ENCODE measurements at places on chromosomes 3 and 15.

DNA sequence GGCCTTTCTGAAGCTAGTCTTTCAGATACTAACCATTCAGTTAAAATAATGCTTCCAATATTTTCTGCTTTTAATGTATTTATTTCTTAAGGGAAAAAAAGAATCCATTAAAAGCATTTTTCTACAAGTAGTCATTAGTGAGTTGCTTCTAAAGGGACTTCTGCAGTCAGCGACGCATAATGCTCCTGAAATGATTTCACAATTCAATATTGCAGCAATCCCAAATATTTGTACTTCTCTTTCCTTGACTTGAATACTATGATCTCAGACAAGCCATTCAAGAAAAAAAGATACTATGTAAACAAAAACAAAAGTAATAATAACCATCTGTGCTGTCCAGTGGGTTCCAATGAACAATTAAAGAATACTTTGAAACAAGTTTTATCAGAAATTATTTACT is 681.0 kb downstream of the DIPK2A start:
- no peak for DNase-seq

DNA sequence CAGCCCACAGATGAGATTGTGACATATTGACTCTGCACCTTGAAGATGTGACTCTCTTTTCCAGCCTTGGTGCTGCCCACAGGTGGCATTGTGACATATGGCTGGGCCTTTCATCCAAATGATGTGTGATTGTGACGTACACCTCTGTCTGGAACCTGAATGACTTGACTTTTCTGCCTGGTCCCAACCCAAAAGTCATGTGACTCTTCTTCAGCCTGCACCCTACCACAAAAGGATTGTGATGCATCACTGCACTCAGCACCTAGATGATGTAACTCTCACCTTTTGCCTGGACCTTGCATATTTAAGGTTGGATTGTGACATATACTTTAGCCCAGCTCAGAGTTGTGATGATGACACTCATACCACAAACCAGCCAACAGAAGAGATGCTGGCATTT is 204.5 kb downstream of the OCA2 start:
- no peak for DNase-seq

GRCh38 chr3:14174483-14174882 is 3.9 kb downstream of the XPC start:
- no peak for DNase-seq

DNA sequence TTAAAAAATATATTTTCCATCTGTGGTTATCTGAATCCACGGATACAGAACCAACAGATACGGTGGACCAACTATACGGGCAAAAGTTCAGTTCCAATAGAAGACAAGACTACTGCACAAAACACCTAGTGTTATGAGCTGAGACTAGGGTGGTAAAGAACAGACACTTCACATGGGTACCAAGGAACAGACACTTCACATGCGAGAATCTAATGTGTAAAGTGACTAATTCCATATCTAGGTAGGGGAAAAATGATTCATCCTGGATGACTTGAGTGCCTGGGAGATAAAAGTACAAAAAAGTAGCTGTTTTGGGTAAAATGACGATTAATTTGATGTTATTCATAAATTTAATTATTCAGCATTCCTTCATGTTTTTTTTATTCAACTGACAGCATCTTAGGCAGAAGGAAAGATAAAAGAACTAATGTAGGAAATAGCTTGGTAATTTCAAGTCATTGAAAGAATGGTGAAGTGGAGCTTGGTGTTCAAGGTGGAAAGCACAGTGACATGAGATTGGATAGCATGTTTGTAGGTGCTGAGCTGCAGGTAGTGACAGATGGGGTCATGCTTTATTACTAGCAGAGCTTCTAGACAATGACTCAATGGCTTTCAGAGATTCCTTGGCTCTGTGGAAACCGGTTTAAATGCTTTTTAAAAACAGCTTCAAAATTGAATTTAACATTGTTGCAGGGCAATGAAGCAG is 5.2 kb downstream of the CD200 start:
- DNase-seq, result no peak

DNA sequence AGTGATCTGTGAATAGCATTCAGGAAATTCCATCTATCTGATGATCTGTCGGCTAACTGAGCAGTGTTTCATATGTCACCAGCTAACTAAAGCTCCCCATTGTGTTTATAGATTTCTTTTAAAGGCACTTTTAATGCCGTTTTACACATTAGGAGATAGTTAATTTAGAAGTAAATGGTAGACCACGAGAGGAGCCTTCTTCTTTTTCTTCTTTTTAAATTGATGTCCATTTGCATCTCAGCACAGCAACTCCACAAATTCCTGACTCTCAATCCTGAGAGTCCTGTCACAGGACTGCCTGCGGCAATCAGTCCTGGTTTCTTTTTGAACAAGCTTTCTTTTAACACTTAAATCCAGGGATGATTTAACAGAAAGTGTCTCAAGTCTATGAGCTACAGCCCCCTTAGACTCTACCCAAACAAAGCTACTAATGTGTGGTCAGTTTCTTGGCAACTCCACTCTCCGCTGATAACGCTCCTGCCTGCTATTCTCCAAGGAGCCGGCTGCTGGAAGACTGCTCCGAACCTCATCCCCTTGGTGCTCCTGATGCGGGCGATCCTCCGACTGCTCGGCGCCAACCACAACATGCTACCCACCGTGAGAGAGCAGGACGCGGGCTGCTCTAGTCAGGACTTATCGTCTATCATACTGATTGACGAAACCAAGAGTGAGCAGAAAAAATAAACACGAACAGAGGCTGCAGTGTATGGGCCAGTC is 421.4 kb downstream of the MECOM start:
- no peak for DNase-seq

DNA sequence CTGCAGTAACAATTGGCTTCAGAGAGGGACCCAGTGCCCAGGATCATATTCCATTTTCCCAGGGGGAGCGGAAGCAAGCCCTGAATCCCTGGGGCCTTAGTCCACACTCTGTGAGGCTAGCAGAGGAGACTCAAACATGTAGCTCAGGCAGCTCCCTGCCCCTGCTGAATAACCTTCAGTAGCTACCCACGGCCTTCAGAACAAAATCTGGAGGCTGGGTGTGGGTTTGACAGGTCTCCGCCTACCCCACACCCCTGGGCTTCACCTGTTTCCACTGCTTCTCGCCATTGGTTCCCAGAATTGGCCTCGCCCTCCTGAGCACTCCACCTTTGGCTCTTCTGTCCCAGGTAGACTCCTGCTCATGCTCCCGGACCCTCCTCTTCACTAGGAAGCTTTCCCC is 93.6 kb upstream of the ATP2B2 start:
- no peak for DNase-seq

- no peak for DNase-seq
Measured at GRCh38 chr15:37638691-37639090, 295.7 kb upstream of the TMCO5A start.

DNA sequence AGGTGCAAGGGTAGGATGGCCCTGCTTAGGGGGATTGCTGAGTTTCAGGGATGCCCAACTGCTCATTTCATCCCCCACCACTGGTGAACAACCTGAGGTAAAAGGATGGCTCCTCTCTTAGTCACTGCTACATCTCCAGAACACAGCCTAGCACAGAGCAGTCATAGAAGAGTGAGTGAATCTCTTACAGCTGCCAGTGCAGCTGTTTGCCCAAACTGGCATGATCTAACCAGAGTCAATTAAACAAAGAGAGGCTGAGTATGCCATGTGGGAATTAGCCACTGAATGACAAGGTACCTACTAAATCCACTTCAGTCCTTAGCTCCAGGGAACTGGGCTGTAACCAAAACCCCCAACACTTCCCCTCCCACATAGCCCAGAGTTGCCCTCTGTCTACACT is 6.8 kb upstream of the NCKIPSD start:
- DNase-seq, result no peak

All from DMS79 (cell line).